NCI-H774 (cell line): ENCODE measurements at places on chromosomes 4 and X.
A peak's percentile ranks its signal among the peaks of the same experiment; 100 is the strongest.

DNA sequence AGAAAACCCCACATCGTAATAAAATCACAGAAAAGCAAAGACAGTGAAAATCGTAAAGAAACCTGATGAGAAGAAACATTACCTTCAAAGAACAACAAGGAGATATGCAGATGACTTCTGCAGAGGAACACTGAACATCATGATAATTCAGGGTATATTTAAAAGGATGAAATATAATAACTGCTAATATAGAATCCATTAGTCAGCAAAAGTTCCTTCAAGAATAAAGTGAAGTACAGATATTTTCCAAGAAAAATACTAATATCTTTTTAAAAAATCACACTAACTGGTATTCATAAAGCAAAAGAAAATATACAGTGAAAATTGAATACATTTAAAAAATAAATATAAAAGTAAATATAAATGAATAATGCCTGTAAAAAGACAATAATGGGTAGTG, 176.3 kb upstream of the VEGFC start:
- DNase-seq: no peak

DNA sequence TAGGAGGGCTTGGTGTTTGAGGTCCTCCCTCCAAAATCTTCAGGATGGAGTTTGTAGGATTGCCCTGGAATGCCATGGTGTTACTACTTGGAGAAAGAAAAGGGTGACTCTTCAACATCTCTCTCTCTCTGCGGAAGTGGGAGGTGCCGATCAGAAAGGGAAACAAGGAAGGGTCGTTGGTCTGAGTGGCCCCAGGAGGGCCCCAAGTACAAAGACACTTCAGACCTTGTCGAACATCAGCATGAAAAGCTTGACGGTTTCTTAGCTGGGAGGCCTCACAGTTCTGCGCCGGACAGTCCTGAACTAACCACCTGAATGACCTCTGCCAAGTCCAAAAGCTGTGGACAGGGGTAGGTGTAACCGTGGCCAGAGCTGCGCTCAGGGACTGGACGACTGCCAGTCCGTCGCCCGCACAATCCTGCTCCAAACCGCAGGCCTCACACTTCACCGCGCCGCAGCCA, 646 bp upstream of the GSX2 start:
- no peak for DNase-seq

- peak; percentile 63 for DNase-seq
Observed at GRCh38 chrX:107728371-107729099, 47.1 kb downstream of the TSC22D3 start.

DNA sequence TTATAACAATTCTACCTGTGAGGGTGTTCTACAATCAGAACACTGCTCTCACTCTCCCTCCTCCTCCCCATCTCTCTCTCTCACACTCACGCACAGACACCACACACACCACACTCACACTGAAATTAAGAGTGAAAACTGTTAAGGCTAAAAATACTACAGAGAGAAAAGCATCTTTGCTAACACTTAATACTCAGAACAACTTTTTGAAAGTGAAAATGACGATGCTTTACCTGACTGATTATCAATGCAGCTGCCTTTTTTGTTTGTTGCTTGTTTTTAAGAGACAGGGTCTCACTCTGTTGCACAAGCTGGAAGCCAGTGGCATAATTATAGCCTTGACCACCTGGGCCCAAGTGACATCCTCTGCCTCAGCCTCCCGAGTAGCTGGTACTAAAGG, 222.4 kb downstream of the APBB2 start:
- no peak for DNase-seq

GRCh38 chr4:153087671-153088194, 116.5 kb upstream of the TRIM2 start:
- no peak for DNase-seq

- no peak for DNase-seq
Observed at GRCh38 chrX:107440187-107440586, 9.3 kb upstream of the FRMPD3 start.

DNA sequence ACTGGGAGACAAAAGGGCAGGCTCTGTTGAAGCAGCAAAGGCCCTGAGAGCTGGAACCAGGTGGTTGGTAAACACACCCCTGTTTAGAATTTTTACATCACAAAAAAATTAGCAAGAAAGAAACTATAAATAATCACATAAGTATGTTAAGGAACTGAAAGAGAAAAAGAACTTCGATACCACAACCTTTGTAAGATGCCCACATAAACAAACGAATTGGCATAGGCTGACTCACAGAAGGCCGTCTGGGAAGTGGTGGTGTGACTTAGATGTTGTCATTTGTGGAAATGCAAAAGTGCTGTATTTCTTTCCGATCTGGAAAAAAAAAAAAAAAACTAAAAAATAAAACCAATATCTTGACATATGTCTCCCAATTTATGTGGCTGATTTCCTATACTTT, 235.1 kb downstream of the USP46 start:
- no peak for DNase-seq

- no peak for DNase-seq
Observed at GRCh38 chr4:155025762-155026457, 182.5 kb upstream of the NPY2R start.

DNA sequence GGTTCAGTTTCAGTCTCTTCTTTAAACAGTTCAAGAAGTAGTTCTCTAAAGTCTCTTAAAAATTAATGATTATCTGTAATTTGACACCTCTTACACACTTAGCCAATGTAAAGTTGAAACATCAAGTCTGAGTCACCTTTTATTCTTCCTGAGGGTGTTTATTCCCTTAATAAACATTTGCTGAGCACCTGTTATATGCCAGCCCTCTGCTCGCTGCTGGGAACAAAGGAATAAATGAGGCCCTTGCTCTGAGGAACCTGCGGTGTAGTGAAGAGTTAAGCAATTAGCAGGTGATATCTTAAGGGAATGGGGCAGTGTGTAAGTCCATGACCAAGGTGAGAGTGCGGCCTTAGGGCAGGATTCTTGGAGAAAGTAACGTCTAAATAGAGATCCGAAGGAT, 5.2 kb upstream of the NDNF start:
- DNase-seq: no peak

DNA sequence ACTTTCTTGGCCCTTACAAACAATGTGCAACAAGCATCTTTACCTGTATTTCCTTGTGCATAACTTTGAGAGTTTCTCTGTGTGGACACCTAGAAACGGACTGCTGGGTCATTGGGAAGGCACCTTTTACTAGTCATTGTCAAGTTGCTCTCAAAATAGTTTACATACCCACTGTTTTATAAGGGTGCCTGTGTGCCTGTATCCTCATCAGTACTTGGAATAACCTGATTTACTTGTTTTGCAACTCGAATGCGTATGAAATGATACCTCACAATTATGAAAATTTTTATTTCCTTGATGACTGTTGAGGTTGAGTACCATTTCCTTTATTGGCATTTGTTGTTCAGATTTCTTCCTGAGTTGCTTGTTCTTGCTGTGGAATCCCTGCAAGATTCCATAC, 150.8 kb downstream of the STIM2 start:
- DNase-seq: no peak

DNA sequence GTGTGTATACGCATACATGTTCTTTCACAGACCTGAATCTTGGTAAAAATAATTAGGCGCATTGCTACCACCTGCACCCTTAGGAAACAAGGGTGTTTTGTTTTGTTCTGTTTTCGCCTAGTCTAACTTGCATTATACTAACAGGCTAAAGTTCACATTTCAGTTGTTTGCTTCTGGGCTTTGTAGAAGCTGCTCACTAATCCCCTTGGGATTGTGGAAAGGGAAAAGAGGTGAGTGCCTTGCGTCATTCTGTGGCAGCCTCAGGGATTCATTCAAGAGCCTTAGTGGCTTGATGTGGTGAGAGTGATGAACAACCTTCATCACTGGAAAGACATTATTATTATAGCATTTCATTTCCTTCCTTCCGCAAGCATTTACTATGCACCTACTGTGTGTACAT, 331.1 kb downstream of the ADGRL3 start:
- DNase-seq: no peak

GRCh38 chr4:88628746-88629145, 36.5 kb downstream of the HERC3 start:
- no peak for DNase-seq

DNA sequence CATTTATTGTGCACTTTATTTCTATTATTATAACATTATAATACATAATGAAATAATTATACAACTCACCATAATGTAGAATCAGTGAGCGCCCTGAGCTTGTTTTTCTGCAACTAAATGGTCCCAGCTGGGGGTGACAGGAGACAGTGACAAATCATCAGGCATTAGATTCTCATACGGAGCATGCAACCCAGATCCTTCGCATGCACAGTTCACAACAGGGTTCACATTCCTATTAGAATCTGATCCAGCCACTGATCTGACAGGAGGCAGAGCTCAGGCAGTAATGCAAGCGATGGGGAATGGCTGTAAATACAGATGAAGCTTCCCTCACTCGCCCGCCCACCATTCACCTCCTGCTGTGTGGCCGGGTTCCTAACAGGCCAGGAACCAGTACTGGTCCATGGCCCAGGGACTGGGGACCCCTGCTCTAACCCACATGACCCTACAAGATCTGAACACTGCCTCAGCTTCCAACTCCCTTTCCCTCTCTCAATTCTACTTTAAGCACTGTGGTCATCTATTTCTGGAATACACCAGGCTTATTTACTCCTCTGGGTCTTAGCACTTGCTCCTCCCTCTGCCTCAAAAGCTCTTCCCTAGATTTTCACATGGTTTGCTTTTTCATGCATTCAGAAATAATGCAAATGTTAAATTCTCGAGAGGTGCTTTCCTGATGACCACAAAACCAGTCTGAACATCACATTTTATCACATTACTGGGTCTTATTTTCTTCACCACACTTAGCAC, 166.8 kb upstream of the HCCS start:
- DNase-seq: no peak

DNA sequence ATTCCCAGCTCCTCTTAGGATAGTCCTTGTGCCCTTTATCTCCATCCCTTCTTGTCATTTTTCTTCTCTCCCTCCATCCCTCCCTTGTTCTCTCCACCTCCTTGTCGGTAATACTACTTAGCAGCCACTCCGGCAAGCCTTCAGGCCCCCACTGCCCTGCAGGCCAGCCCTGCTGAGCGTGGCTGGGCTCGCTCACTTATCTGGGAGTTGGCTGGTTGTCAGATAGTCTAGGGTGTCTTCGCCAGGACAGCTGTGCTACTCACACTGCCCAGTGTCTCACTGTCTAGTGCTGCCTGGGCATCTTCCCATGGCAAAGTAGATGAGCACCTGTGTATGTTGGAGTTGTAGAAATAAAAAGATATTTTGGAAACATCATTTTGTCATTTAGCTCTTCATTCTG, 75.0 kb downstream of the STK32B start:
- DNase-seq: no peak

DNA sequence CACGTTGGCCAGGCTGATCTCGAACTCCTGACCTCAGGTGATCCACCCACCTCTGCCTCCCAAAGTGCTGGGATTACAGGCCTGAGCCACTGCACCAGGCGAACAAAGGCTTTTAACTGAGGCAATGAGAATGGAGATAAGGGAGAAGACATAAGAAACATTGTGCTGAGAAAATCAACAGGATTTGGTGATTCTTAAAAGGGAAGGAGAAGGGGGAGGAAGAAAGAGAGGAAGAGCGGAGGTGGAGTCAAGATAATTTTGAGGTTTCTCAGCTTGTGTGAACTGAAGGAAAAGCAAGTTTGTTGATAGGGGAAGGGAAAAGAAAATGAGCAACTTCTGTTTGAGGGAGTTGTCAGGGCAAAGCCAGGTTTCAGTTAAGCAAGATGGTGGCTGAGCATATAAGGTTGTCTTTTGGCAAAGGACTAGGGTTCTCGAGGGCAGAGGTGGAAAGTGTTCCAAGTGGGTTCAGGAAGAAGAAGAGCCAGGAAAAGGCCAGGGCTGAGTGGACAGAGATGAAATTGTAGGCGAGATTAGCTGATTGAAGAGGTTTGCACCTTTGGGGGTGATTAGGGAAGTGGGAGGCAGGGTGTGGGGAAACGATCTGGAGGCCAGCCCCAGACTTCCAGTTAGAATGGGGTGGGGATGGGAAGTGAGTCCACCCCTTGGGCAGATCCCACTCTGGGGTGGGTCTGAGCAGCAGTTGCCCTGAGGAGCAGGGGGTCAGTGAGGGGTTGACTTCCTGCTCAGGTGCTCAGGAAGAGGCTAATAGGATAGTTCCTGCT, 7.8 kb downstream of the DOCK11 start:
- no peak for DNase-seq
